ENCODE measurements at places on chromosomes 7 and 10. TPM values are rescaled to one million over a fixed set of nuclear protein-coding genes. Genes with fewer than 3 reads are reported as not detected.

GRCh38 chr7:2821842-2822507, 22.1 kb downstream of the GNA12 start:
- no peak for DNase-seq

GRCh38 chr10:30182191-30183054, 123.0 kb upstream of the JCAD start:
- no peak for DNase-seq

DNA sequence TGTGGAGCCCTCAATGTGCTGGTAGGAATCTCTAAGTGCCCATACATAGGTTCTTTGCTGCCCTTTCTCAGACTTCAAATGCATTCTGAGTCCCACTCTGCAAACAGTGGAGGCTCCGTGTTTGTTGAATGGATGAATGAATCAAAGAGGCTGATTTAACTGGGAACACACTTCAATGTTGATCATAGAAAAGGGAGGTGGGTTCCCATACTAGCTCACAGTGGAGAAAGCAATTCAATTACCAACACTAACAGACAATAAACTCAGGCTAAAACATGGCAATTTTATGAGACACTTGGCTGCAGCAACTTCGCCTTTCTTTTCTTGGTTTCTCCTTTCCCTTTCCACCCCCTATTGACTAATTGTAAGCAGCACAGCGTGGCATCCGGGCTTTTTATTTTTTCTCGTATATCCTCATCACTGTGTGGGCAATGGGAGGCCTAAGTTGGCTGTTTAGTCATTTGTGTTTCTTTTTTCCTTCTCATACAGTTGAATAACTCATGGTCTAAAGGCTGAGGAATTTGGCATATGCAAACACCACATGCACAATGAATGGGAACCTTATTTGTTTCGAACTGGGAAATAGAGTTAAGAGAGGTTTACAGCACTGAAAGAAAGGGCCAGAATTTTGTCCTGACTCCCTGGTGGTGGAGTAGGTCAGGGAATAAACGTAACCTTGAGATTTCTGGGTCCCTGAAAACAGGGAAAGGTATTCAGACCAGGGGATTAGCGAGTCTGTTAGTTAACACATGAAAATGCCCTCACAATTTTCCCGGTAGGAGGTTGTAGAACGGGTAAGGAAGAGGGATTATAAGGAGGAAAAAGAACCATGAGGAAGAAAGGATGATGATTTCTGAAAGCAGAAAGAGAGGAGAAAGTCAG, 858.5 kb downstream of the KCNMA1 start:
- peak; percentile 79 for DNase-seq

DNA sequence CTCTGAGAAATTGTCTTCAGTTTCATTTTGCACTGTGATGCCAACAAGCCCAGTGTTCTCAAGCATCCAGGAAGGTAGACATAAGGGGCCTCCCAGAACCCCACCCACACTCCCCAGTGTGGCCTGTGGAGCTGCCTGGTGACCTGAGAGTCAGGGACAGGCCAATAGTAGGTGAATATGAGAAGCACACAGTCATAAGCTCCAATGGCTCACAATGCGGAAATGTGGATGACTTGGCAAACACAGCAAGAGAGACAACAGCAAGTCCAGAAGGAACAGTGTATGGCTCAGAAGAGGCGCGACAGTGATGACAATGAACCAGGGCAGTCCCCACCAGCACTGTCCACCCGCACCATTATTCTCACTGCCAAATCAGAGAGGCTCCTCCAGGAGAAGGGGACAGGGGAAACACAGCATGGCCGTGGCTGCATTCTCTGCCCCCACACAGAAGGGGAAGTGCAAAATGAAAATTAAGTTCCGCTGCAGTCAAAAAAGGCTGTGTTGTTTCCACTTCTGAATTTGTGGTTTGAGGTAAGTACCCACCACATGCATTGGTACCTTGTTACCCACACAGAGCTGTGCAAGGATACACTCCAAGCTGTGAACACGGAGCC, 419.8 kb downstream of the GRID1 start:
- no peak for DNase-seq

DNA sequence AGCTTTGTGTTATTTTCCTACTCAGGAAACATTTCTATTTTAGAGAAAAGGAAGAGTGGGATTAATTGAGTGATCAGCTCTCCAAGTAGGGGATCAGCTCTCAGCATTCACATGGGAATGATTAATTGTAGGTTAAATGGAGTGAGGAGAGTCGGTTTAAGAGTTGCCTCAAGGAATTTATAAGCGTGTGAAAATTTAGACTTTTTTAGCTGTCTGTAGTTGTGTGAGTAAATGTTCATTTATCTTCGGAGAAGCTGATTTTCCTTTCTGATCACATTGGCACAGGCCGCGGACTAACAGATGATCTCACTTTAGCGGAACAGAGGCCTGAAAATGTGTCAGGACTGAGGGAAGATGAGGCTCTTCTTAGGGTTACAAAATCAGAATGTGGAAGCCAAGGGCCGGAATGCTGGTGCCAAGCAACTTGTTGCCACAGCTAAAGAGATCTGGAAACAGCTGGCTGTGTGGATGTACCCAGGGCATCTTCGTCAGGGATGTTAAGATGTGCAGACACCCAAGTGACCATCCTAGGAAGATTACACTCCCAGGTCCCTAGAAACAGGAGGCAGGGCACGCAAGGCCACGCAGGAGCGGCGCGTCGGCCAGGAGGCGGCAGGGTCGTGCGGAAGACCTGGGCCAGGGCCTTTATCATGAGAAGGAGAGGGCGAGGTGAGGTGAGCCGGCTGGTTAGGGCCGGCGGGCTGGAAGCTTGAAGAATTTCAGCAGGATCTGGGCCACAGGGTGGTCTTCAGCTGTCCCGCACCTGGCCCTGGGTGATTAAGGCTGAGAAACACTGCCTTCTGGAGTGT, 35.1 kb upstream of the TTYH3 start:
- peak; percentile 64 for DNase-seq

The PNLIPRP3 gene
- not detected for polyA plus RNA-seq

The SPDYE2 gene
- not detected for polyA plus RNA-seq

The SMO gene
- polyA plus RNA-seq: 6.1 TPM

The OR13A1 gene
- polyA plus RNA-seq: not detected

The SAP25 gene
- polyA plus RNA-seq: 0.81 TPM

The ATG9B gene
- 0.24 TPM for polyA plus RNA-seq
